ENCODE measurements at places on chromosomes 6 and 20.

DNA sequence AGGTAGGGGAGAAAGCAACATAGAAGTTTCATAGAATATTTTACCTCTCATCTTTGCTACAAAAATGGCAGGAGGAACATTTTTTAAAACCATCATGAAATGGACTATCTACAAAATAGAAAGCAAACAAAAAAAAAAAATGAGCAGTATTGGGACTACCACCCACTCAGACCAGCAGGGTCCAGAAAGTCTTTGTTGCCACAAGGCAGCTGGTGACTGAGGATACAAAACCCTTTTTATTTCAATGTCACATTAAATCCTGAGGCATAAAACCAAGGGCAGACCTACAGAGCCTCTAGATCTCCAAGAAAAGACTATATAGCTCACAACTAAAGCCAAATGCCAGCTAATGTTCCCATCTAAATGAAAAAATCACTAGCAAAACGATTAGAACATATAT lies 282.2 kb downstream of the PTPRK start:
- no peak for DNase-seq

DNA sequence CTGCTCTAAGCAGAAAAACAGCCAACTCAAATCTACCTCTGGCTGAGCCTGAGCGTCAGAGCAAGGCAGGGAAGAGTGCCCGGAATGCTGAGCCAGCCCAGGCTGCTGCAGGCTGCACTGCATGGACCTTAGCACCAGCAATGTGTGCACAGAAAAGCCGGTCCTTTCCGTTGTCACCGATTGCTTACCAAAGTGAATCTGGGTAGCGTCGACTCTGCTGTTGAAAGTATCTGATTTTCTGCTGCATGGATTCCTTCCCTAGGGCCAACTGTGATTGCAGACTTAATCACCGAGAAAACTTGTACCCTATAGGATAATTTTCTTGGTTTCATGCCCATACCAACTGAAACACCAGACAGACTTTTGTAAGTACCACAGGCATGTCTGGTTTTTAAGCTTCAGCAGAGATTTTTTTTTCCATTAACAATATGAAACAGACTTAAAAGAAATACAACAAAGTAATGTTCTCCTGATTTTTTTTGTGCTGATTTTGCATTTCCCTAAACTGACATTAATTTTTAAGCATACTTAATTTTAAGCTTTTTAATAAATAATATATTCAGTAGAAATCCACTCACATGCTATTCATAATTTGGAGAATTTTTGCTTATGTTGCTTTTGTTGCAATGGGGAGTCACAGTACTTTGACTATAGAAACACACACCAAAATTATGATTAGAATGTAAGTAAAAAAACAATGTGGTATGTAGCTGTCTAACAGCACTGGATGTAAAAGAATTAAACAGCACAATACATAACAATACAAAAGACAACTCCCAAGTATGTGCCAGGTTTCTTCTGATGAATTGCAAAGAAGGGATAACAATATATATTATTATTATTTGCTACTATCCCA lies 218.0 kb downstream of the THBS2 start:
- DNase-seq = no peak

- DNase-seq = no peak
These were observed 177.7 kb upstream of the SNX9 start for GRCh38 chr6:157645201-157645795.

DNA sequence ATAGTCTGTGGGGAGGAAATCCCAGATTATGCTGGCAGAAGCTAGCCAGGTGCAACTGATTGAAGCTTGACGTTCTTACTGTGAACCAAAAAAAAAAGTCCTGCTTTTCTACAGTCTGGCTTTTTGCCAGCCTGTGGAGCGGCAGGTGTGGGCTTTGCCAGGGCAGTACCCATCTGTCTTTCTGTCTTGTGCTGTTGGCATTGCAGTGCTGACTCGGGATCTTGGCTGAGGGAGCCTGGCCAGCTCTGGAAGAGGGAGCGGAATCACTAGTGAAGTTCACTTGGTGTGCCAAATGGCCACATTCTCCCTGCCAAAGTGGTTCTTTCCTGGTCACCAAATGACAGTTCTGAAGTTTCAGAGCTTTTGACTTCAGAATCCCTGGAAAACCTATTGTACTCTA lies 5.0 kb downstream of the KIF3B start:
- DNase-seq = no peak

- no peak for DNase-seq
These were observed 185.8 kb upstream of the TENT5A start for GRCh38 chr6:81938014-81938856.

DNA sequence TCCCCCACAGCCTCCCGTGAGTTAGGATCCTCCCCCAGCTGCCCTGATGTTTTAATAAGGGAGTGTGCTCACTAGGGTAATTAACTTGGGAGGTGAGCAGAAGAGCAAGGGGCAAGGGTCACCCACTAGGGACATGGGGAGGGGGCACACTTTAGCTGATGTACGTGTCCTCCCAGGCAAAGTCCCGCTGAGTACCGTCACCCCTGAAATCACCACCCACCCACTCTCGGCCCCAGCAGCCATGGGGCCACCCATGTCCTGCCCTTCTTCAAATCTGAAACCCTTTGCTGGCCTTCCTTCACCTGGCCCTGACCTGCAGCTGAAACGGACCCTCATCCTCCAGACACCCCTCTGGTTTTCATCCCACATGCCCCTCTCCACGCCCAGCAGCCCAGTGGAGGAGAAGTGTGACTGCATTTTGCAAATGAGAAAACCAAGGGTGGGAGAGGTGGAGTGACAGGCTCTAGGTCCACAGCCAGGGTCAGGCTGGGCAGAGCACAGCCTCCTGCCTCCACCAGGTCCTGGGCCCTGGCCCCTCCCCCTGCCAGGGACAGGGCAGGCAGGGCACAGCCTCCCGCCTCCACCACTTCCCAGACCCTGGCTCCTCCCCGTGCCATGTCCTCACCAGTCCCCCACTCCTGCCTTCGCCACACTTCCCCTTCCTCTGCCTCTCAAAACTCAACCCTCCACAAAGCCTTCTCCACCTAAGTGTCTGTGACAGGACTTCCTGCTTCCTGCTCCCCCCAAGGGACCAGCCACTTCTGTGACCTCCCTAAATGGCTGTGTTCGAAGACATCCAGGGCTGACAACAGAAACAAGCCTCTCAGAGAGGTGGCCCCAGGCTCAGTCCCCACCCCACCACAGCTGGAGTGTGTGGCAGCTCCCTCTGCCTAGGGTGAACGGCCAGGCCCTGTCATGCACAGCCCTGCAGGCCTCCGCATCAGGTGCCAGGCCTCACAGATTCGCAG lies 15.1 kb downstream of the ACSS1 start:
- DNase-seq = no peak

All from lower leg skin (tissue), 4 donors.